ENCODE measurements at places on chromosomes 2 and 18.
A peak's percentile ranks its signal among the peaks of the same experiment; 100 is the strongest.

DNA sequence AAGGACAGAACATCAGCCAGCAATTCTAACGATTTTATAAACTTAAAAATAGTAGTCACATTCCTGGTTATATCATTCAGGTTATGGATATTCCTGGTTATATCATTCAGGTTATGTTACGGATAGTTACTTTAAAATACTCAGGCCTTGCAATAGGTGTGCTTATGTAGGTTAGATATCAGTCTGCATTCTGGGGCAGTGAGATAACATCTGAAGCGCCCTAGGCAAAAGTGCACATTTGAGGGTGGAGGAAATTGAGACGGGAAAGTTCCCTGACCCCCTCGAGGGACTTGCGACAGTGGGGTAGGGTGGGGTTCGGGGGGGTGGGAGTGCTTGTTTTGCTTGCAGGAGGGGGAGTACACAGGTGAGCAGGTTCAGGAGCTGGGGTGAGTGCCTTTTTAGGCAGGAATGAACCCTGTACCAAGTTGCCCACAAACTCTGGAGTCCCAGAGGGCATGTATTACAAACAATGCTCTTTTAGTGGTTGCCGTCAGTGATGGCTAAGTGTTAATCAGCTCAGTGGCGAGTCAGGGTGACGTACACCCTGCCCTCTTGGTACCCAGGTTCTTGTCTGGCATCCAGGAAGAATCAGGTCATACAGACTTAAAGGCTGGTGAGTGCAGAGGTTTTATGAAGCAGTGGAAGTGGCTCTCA lies 31.8 kb downstream of the CREG2 start:
- DNase-seq = no peak

- DNase-seq = no peak
Measured at GRCh38 chr2:69013840-69014821, 1.2 kb downstream of the ANTXR1 start.

- DNase-seq = no peak
Measured at GRCh38 chr18:57523171-57523956, 63.1 kb downstream of the FECH start.

- peak; percentile 10 for DNase-seq
Measured at GRCh38 chr2:241272303-241273209, 42.9 kb downstream of the HDLBP start.

- DNase-seq = no peak
Measured at GRCh38 chr2:13030606-13031005, 313.9 kb downstream of the TRIB2 start.

GRCh38 chr2:36802952-36803351 lies 106.4 kb downstream of the VIT start:
- DNase-seq = no peak

GRCh38 chr2:146251328-146251727 lies 1593.5 kb upstream of the ACVR2A start:
- no peak for DNase-seq

- DNase-seq = no peak
Measured at GRCh38 chr2:196123679-196124373, 47.6 kb downstream of the STK17B start.

- DNase-seq = no peak
Measured at GRCh38 chr2:124836416-124836815, 811.3 kb downstream of the CNTNAP5 start.

DNA sequence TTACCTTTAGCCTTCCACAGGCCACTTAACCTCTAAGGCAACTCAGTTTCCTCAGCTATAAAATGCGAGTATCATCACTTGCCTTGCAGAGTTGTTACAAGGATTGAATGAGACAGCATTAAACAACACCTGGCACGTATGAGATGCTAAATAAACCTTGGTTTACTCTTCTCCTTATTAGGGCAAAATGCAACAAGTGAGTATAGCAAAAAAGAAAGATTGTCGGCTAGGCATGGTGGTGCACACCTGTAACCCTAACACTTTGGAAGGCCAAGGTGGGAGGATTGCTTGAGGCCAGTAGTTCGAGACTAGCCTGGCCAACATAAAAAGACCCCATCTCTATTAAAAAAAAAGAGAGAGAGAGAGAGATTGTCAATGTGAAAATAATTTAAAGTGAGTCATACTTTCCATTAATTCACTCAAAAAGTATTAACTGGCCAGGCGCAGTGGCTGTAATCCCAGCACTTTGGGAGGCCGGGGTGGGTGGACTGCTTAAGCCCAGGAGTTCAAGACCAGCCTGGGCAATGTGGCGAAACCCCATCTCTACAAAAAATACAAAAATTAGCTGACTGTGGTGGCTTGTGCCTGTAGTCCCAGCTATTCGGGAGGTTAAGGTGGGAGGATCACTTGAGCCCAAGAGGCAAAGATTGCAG lies 8.0 kb downstream of the ATAD2B start:
- no peak for DNase-seq

GRCh38 chr18:41985914-41986313 lies 30.9 kb downstream of the PIK3C3 start:
- no peak for DNase-seq

DNA sequence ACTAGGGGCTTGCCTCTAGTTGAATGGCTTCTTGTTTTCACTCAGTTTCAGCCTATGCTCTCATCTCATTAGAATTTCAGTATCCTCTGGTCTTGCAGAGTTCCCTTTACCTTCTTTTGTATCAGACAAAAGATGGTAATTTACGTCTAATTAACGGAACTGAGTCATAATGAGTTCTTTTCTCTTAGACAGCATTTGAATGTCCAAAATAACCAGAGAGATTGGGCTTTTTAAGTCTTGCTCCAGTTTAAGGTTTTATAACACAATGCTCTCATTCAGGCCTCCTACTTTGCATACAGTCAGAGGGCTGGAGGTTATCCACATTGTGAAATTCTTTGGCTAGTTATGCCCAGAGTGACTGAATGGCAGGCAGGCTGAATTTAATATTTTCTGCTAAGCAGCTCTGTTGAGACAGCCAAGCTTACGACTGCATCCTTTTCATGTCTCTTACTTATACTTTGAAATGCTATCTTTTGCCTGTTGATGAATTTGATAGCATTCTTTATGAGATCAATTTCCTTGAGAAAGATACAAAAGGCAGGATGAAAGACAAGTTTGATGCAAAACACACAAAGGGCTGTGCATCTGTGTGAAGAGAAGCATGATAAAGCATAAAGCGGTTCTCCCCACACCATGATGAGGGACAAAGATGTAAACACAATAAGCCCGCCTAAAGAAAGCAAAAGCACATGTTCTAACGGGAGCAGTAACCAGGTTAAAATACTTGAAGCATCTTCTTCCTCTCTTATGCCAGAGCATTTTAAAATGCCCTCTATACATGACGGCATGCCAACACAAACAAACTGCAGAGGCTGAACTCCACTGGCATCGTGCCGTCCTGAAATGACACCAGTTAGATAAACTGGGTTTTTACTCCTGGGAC lies 90.0 kb downstream of the CDH2 start:
- no peak for DNase-seq

GRCh38 chr2:214310319-214310718 lies 100.5 kb upstream of the VWC2L start:
- DNase-seq = no peak

DNA sequence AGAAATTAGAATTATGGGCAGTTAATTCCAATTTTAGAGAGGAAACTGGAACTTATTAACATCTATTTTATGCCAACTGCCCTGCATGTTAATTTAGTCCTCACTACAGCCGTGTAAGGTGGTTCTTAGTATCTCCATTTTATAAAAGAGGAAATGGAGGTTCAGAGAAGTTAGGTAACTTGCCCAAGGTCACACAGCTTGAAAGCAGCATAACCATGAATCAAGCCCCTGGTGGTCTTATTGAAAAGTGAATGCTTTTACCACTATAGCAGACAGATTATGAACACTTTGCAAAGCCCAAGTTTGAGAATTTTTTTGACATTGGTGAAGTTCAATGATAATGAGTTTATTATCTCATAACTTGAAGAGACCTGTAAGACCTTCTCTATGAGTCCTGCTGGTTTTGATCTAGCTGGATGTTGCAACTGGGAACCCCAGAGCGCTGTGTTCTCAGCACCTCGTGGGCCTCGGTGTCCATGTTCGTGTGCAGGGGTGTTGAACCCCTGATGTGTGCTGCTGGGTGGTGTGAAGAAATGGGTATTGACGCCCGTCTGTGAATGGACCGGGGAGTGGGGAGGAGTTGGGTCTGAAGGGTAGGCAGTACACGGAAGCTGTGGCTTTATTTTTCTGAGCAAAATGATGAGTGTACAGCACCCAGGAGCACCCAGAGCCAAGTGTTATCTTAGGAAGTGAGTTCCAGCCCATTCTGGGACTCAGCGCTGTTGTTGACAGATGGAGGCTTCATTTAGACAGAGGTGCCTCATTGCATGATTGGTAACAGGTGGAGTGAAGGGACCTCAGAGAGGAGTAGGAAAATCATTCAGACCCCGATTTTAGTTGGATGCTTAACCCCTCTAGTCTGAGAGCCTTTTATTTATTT lies 9.7 kb downstream of the GREB1 start:
- DNase-seq = no peak

DNA sequence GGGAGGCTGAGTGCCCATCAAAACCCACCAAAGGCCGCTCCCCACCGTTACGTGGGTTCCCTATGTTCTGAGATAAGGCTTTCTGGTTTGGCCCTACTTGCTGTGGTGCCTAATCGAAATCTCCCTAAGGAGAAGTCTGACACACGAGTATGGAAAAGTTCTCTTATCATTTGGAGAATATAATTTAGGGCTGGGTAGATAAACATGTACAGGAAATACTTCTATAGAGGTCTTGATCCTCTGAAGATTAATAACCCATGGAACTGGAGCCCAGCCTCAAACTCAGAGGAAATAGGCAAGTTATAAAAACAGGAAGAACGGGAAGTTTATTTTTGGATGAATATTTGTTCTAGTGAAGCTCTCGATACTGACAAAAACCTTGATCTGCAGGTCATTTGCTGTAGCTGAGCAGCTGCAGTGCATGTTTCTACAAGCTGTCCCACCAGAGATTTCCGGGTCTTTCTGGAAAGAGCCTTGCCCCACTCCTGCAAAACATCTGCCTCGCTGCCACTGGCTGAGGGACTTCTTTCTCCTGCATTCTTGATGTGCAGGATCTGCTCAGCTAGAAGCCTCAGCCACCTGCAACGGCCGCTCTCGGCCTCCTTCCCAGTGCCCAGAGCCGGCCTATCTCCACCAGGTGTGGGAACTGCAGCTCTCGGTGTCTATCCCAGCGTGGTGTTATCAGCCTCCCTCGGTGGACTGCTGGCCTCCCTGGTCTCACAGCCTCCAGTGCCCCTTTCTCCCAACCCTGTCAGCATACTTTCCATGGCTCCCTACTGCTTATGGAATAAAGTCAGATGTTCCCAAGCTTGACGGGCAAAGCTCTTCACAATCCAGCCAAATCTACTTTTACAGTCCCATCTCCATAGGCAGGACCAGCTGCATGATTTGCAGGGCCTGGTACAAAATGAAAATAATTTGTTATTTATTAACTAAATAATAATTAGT lies 48.6 kb downstream of the SPRED2 start:
- no peak for DNase-seq

DNA sequence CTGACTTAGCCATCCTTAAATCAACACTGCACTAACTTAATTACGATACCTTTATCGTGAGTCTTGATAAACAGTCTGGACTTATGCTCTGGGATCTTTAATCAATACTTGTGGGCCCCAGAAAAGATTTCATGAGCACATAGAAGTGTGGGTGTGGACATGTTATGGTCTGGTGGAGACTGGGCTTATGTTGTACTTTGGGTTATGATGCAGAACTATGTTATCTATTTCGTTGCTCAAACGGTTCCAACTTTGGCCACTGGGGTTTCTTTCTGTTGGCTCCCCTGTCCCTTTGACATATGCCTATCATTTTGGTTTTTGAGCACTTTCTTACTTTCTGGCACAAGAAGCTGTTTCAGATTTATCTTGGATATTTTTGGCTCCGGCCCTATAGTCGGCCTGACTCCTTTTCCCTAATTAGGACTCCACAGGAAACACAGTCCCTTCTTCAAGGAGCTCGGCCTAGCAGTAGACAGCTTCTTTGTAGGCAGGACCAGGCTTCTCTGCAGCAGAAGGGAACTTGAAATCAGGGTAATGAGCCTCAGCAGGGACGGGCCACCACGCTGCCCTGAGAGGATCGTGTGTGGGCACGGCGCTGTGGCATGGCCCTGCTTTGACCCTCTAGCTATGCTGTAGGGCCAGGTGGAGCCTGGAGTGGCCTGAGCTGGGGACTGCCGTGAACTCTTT lies 54.6 kb upstream of the TXNDC2 start:
- DNase-seq = no peak

GRCh38 chr2:69438580-69438979 lies 1.3 kb upstream of the NFU1 start:
- no peak for DNase-seq

- DNase-seq = no peak
Measured at GRCh38 chr2:189254268-189254883, 74.8 kb upstream of the COL5A2 start.

- no peak for DNase-seq
Measured at GRCh38 chr2:181241366-181241765, 215.8 kb upstream of the ITGA4 start.

DNA sequence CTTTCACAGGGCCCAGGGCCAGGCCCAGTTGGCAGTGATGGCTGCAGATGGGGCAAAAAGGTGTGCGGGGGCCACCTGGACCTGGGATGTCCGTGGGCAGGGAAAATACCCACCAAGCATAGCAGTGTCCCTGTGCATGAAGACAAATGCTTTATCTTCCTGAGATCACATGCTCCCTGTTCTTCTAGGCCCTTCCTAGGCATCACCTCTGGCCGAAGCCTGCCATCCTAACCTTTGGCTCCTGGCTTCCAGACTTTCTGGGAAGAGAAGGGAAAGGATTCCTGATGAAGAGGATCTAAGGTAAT lies 105.0 kb upstream of the SMAD2 start:
- no peak for DNase-seq

GRCh38 chr2:135048122-135048521 lies 875 bp upstream of the MAP3K19 start:
- no peak for DNase-seq

DNA sequence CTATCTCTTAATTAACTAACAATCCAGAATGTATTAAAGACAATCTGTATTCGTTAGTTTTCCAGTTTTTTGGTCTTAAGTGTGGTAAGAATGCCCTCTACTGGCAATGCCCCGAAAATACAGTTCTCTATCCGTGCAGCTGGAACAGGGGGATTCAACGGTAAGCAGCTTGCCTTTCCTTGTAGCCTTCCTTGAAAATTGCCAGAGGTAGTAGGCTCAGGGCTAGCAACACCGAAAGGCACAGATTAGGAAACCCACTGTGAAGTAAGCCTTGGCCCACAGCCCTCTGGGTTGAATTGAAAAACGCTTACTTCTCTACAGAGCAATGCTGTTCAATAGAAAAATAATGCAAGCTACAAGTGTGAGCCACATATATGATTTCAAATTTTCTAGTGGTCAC lies 17.1 kb upstream of the VPS4B start:
- no peak for DNase-seq

- no peak for DNase-seq
Measured at GRCh38 chr2:42973726-42974125, 181.3 kb upstream of the HAAO start.

- DNase-seq = no peak
Measured at GRCh38 chr2:46252891-46253659, 44.1 kb upstream of the EPAS1 start.

Data from stimulated activated CD8-positive, alpha-beta memory T cell treated with anti-CD3 and anti-CD28 coated beads, Interleukin-7, amount 100 ng/mL, for 1 hour (primary cell).